NCI-H748 treated with DMSO at 0.1 percent for 48 hours (cell line): ENCODE measurements at places on chromosomes 11 and 22.

- no peak for DNase-seq
Observed at GRCh38 chr11:77371646-77372045, 70.2 kb upstream of the GDPD4 start.

DNA sequence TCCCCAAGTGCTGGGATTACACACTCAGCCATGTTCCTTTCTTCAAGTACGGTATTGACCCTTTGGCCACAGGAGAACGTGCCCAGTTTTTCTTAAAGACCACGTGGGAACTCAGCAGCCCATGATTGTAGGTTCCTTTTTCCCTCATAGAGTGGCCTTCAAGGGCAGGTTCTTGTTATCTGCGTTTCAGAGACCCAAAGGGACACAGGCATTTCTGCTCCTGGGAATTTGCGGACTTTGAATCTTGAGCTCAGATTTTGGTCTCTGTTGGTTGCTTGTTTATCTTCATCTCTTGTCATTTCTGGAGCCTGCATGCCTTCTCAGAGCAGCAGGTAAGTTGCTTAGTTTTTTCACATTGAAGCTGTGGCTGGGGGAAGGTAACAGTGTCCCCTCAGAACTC lies 12.0 kb downstream of the MARK2 start:
- no peak for DNase-seq

- no peak for DNase-seq
Observed at GRCh38 chr11:112565551-112565950, 304.9 kb upstream of the PLET1 start.

DNA sequence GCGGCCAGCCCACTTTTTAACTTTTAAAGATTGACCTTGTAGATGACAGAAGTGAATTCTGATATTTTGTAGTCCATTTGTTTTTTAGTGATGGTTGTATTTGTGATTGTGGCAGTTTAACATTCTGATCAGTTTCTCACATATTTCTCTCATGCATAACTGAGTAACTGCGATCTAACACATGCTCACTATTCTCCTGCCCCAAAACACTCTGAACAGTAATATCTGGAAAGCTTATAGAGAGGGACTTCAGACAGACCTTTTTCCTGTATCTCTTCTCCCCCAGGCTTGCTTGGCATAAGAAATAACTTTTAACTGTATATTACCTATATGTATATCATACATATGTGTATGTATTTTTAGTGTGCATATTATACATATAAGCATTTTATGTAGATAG lies 37.3 kb upstream of the MYO18B start:
- no peak for DNase-seq

- no peak for DNase-seq
Observed at GRCh38 chr22:47401976-47402770, 639.7 kb downstream of the TBC1D22A start.

- no peak for DNase-seq
Observed at GRCh38 chr11:44579302-44579761, 13.9 kb downstream of the CD82 start.

GRCh38 chr11:71302534-71302909 lies 50.1 kb upstream of the SHANK2 start:
- DNase-seq: no peak

DNA sequence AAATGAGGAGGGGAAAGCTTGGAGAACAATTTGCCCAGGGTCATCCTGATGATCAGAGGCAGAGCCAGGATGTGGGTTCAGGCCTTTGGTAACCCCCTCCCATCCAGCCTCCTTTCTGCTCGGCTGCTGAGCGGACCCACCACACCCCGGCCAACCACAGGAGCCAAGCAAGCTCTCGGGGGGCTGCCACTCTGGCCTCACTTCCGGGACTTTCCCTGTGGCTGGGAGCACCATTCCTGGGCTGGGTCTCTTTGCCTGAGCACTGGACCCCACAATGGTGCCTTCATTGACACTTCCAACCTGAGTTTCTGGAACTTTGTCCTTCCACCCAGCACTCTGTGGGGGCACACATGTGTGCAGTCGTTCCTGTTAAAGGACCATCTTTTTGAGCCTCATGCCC lies 9.8 kb downstream of the TOP3B start:
- DNase-seq: no peak

GRCh38 chr11:67290801-67291200 lies 1.7 kb downstream of the ANKRD13D start:
- no peak for DNase-seq

GRCh38 chr11:43998308-43998707 lies 49.5 kb upstream of the ACCSL start:
- DNase-seq: no peak

DNA sequence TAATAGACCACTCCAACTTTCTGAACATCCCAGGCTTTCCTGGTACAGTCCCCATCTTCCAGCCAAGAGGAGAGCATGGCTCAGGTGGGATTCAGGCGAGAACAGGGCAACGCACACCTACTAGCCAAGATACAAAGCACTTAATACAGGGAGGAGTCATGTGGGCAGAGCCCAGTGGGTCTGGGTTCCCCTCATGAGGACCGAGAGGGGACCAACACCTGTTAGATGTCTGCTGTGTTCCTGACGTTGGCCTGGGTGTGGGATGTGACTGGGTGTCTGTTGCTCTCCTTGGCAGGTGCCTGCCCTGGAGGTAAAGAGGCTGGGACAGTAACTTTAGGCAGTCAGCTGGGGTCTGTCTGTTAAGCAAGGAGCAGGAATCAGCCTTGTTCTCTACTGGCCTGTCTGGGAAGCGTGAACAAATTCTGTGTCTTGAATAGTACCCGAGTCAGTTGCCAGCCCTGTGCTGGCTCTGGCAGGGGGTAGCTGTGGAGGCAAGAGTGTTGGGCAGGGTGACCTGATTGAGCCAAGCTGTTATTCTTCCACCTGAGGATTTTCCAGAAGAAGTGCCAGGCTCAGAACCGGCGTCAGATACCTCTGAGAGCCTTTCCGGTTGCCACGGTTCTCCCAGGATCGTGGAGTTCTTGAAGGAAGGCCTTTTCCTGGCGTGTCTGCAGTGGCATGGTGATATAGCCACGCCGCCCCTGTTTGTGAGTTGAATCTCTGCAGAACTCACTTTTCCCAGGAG lies 56.3 kb downstream of the BCR start:
- DNase-seq: no peak

DNA sequence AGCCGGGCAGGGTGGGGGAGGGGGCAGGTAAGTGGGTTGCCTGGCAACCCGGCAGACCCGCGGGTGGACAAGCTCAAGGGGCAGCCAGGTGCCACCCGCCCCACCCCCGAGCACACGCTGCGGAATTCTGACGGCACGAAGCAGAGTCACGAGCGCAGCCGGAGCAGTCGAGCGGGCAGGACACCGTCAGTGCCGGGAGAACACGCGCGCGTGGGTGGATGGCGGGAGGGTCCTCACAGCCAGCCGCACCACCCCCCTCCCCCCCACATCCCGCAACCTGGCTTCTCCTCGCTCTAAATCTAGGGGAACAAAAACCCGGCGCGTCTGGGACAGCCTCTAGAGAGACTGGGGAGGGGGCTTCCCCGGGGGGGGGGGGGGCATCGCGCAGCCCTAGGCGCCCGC lies 133.1 kb upstream of the HSD17B12 start:
- no peak for DNase-seq

DNA sequence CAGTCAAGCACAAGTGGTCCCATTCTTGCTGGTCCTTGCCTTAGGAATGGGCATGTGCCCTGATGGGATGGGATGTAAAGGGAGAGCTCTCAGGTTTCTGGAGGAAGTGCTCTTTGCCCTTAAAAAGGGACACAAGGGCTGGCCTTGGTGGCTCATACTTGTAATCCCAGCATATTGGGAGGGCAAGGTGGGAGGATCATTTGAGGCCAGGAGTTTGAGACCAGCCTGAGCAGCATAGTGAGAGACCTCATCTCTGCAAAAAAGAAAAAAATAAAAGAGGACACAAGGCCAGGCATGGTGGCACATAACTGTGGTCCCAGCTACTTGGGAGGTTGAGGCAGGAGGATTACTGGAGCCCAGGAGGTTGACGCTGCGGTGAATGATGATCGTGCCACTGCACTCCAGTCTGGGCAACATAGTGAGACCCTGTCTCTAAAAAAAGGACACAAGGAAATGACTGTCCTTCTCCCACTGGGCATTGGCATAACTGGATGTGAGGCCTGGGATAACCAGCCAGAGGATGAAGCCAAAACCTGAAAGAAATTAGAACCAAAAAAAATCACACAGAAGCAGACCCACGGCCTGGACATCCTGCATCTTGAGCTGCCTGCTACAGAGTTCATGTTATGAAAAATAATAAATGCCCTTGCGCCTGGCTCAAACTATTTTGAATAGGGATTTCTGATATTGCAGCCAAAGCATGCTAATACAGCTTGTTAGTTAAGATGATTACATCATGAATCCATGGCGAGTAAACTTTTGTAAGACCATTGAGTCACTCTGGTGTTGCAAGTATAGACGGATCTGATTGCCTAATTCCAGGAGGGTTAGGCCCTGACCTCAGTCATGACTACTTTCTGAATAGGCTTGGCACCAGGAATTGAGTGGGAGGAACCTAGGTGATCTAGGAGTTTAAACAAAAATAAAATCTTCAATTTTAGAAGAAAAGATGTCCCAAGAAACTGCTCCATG lies 12.9 kb upstream of the CRKL start:
- no peak for DNase-seq

GRCh38 chr11:132520199-132520598 lies 1012.1 kb downstream of the OPCML start:
- DNase-seq: no peak

DNA sequence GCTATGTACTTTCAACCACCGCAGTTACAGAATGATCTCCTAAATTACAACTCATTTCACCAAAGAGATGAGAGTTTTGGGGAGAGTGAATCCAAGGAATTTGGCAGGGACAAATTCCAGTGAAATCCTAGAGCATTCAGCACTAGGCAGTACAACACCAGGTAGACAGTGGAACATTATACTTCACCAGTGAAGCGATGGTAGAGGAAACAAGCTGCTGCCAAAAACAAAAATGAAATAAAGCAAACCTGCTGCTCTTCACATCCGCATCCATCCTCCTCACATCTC lies 16.9 kb downstream of the SMCO4 start:
- no peak for DNase-seq

GRCh38 chr11:79438631-79439409 lies 2.0 kb downstream of the TENM4 start:
- DNase-seq: peak; percentile 44

- peak; percentile 7 for DNase-seq
Observed at GRCh38 chr11:32231909-32232493, 141.1 kb downstream of the RCN1 start.

GRCh38 chr11:8196749-8197148 lies 27.9 kb upstream of the RIC3 start:
- DNase-seq: no peak

GRCh38 chr22:32075997-32076760 lies 33.1 kb downstream of the SLC5A1 start:
- no peak for DNase-seq

DNA sequence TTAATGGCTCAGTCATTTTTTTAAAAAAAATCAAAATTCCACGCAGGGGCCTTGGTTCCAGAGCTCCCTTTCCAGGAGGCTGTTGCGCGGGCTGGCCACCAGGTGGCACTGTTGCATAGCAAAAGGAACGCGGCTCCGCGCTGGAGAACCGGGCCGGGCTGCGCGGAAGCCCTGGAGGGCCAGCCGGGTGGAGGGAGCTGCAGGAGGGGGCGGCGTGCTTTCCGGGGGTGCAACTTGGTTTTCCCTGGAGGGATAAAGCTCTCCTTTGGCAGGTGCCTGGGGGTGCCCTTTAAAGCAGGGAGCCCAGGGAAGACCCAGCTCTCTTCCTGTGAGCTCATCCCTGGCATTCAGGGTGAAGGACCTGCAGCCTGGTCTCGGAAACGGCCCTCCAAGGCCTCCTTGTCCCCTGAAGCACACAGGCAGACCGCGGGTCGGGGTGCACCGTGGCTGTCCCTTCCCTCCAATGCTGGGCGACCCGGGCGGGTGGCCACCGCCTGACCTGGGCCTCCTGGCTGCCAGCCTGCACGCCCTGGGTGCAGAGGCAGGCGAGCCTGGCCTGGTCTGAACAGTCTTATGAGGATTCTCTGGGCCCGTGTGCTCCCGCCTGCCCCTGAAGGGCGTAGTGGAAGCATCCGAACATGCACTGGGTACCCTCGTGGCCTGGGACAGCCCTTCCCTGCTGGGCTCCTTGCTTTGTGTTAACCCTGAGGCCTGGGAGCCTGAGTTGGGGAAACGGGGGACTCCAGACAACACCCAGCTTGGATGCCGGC lies 23.4 kb downstream of the KRTAP5-5 start:
- DNase-seq: peak; percentile 54

DNA sequence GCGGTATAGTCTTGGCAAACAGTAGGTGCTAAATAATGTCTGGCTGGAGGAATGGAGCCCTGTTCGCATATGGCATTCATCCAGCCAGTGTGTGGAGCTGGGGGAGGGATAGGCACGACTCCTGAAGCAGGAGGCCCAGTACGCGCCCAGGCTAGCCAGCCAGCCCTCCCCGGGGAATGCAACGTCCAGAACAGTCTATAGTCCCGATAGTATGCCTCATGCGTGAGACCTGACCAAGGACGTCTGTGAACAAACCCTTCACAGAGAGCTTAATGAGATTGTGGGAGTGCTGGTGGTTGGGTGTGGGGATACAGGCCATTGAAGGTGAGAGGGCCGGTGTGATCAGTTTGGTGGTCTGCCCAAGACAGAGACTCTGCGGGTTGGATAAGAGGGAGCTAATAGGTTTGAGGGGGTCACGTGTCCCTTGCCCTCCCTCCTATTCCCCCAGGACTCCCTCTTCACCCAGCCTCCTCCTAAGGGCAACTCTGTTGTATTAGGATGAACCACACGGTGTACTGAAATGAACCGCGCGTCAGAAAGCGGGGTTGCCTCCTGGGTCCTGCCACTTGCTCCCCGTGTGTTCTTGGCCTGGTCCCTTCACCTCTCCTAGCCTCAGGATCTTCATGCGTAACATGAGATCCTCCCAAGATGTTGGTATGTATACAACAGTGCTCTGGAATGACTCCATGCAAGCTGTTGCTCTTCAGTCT lies 987 bp upstream of the GRIK4 start:
- no peak for DNase-seq

GRCh38 chr11:1730059-1730629 lies 20.3 kb downstream of the IFITM10 start:
- no peak for DNase-seq

DNA sequence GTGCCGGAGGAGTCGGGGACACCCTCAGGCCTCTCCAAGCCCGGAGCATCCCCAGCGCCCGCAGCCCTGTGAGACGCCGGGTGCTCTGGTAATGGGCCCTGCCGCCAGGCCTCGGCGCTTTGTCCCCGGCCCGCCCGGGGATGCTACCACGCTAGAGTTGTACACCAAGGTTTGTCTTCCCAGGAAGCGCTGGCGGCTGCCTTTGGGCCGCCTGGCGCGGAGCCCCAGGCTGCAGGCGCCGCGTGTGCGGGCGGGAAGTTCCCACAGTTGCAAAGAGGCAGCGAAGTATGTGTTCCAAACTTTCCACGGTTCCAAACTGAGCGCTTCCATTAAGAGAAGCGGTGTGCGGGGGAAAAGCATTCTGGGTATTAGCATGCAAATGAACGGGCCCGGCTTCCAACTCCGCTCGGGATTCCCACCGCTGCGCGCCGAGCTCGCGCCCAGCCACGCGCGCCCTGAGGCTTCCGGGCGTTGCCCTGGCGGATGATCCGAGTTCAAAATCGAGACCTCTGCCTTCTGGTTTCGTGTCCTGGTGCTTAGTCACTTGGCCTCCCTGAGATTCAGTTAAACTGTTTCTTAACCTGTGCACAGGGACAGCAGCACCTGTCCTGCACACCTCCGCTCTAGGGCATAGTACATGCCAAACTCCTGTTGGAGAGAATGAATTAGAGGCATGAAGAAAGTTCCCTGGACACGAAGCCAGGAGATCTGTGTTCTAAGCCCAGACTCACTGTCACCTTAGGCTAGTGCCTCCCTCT lies 1.3 kb upstream of the PATZ1 start:
- DNase-seq: peak; percentile 52

- no peak for DNase-seq
Observed at GRCh38 chr11:80388130-80388529, 947.3 kb upstream of the TENM4 start.
